ENCODE measurements at places on chromosomes 4 and X.

- DNase-seq, result no peak
These were observed 190.3 kb upstream of the FAM241A start for GRCh38 chr4:111955001-111955400.

- DNase-seq, result no peak
These were observed 36.3 kb downstream of the SOD3 start for GRCh38 chr4:24831637-24832036.

- DNase-seq, result no peak
These were observed 36.3 kb downstream of the ARAP2 start for GRCh38 chr4:36207831-36208520.

GRCh38 chr4:145218251-145218650 lies 37.9 kb upstream of the OTUD4 start:
- DNase-seq, result no peak

- DNase-seq, result no peak
These were observed 111.5 kb upstream of the WDFY3 start for GRCh38 chr4:85078016-85078415.

DNA sequence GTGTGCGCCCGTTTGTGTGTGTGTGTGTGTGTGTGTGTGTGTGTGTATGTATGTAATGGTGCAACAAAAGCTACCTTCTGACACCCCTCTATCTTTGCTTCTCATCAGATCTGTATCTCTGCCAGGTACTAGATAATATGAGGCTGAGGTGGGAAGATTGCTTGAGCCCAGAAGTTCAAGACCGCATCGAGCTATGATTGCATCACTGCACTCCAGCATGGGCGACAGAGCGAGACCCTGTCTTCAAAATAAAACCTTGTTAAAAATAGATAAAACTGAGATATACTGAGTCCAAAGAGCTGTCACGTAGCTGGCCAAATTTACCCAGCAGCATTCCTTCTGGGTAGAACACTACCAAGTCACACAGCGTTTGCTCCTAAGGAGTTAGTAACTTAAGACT lies 18.4 kb downstream of the NLGN4X start:
- DNase-seq, result no peak

- DNase-seq, result no peak
These were observed 199.0 kb upstream of the CXXC4 start for GRCh38 chr4:104693601-104694201.

DNA sequence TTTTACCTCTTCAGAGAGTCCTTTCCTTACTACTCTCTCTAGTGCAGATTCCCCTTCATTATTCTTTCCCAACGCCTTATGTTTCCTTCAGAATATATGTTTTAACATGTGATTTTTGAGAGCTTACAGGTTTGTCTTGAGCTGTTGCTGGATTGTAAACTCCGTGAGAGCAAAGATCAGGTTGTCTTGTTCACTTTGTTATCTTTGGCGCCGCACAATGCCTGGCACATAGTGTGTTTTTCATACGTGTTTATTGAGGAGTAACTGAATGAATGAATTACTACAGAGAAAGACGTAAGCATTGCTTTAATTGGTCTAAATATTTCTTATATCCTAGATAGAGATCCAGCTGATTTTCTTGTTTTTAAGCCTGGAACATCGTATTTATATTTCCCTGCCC lies 80.5 kb upstream of the SLC4A4 start:
- DNase-seq, result no peak

DNA sequence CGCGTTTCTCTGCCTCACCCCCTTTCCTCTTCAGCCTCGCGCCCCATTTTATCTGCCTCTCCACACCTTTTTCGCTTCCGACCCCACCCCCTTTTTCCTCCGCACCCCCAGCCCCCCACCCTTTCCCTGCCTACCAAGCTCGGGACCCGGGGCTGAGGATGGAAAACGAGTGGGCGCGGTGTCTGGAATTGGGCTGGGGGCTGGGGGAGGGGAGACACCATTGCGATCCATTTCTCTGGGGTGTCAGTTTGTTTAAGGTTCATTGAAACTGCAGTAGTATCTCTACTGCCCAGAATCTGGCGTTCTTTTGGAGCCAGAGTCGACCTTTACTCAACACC lies 707 bp downstream of the SLC9A6 start:
- DNase-seq, result no peak

DNA sequence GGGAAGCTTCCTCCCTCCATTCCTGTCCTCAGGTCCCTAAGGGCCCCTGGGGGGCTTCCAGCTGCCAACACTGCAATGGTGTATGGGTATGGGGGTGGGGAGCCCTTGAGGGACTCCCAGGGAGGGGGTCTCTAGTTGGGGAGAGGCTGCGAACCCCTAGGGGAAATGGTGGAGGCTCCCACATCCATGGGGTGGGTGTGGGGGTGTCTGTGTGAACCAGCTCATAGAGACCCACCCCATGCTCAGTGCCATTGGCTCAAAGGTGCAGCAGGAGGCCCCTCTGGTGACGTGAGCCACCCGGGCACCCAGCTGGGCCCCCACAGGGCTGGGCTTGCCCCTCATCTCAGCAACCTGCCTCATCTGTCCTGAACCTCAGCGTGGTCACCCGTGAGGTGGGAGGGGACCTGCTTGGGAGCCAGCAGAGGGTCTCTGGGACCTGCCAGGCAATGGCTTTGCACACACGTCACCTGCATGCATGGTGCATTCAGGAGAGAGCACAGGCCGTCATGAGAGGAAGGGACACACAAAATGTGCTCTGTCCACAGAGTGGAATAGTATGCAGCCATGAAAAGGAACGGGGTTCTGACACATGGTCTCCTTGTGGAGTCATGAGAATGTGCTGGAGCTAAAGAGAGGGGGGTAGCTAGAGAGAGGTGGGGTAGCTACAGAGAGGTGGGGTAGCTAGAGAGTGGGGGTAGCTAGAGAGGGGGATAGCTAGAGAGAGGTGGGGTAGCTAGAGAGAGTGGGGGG lies 22.7 kb upstream of the PLCXD1 start:
- DNase-seq, result no peak

DNA sequence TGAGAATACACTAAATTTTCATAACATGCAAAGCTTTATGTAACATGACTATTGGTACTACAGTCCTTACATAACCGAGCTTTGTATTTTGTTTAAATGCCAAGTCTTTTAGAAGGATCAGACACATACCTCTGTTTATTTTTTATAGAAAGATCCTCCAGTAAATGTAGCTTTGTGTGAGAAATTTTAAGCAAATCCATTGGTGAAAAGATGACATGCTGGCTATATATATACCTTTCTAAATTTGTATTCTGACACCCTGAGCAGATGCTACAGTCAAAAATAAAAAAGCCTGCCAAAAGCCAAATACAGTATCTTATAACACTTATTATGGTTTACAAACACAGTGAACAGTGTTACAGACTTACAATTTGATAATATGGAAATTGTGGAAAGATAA lies at the start of gene YIPF7:
Gene YIPF7 (minus strand): TSS at position 201 of the 400 bp plus-strand sequence. CDS start 1,525 bp downstream, outside the sequence.
- no peak for DNase-seq

DNA sequence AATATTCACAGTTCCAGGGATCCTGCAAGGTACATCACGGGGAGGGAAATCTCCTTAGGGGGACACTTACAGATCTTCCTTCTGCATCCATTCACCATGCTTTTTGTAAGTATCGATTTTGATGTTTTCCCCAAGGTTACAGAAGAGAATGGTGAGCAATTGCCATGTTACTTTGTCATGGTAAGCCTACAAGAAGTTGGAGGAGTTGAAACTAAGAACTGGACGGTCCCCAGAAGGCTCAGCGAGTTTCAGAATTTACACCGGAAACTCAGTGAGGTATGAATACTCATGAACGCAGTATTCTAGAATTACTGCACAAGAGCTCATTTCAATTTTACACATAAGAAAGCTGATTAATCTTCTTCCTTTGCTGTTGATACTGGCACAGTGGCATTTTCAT lies 53.9 kb downstream of the LRP2BP start:
- no peak for DNase-seq

DNA sequence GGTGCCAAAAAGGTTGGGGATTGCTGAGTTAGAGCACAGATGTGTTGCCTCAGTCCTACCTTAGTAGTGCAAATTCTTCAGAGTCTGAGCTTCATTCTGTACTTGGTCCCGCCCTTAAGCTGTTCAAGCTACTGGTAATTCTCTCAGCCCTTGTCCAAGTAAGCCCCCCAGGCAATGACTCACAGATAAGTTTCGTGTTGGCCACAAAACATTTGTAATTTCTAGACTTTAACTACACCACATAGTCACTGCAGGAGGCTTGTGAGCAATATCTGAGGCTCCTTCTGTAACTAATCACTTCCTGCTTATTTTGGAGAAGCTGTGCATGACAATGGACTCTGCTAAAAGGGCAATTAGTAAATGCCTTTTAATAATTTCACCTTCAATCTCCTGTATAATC lies 1420.5 kb downstream of the PCDH7 start:
- DNase-seq, result no peak

DNA sequence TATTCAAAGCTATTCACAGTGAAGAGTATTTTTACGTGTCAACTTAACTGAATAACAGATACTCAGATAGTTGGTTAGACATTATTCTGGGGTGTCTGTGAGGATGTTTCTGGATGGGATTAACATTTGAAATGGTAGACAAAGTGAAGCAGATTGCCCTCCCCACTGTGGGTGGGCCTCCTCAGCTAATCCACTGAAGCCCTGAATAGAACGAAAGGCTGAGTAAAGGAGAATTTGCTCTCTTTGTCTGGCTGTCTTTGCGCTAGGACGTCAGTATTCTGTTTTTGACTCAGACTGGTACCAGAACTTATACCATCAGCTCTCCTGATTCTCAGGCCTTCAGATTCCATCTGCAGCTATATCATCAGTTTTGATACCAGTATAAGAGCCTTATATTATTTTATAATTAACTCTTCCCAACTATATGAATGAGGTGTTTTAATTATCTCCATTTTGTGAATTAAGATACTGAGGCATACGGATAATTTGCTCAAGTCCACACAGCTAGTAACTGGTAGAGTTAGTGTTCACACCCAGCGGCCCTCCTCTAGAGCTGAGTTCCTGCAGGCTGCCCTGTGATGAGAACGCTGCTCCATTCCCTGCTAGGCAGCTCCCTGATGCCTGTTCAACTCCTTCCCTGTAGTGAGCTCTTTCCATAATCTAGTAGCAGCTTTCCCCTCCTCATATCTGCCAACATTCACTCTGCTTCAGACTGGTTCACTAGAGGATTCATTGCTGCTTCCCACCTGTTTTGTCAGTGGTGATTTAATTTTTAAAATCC lies 87.5 kb downstream of the RBM46 start:
- DNase-seq, result no peak

- no peak for DNase-seq
These were observed 205.9 kb downstream of the RAPGEF2 start for GRCh38 chr4:159308566-159309340.

- no peak for DNase-seq
These were observed 23.4 kb downstream of the FBXW7 start for GRCh38 chr4:152512483-152512882.

Measured in Jurkat, Clone E6-1 (cell line).